ENCODE measurements at places on chromosomes 1 and 21.

- no peak for DNase-seq
Observed at GRCh38 chr1:97202481-97203380, 481.1 kb downstream of the PTBP2 start.

GRCh38 chr1:245469734-245470133, 314.9 kb downstream of the KIF26B start:
- no peak for DNase-seq

- no peak for DNase-seq
Observed at GRCh38 chr1:52145137-52145536, 3.2 kb downstream of the ZFYVE9 start.

DNA sequence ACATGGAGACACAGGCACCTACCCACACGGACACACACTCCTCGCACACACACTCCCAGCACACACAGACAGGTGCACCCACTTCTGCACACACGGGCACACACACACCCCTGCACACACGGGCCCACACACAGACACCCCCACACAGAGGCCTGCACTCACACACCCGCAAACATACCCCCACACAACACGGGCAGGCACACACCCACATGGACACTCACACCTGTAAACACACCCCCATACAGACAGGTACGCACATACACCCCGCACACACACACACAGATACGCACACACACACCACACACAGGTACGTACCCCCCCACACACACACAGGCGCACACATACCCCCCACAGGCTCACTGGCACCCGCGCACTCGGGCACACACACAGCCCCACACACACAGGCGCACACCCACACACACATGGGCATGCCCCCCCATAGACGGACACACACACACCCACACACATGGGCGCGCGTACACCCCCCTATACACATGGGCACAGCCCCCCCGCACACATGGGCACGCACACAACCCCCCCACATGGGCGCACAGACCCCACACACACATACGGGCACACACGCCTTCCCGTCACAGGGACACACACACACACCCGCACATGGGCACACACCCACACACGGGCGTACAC, 6.1 kb downstream of the ATAD3A start:
- DNase-seq: no peak

- no peak for DNase-seq
Observed at GRCh38 chr1:151801846-151802245, 3.4 kb downstream of the LINGO4 start.

GRCh38 chr1:199522936-199523335, 504.6 kb upstream of the NR5A2 start:
- DNase-seq: peak; percentile 58

DNA sequence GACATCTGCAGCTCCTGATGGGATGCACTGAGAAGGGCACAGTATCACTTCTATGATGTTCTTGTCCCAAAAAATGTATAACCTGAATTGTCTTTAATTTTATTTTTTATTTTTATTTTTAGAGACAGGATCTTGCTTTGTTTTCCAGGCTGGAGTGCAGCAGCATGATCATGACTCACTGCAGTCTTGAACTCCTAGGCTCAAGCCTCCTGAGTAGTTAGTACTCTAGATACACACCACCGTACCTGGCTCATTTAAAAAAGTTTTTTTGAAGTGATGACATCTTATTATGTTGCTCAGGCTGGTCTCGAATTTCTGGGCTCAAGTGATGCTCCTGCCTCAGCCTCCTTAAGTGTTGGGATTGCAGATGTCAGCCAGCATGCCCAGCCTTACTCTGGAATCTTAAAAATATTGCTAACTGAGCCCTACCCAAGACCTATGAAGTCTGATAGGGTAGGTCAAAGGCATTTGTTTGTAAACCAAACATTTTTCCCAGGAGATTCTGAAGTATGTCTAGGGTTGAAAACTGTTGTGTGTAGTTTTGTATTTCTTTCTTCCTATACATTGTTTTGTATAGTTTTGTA, 68.9 kb downstream of the ATF6 start:
- DNase-seq: peak; percentile 50

- no peak for DNase-seq
Observed at GRCh38 chr1:207078578-207079132, 10.0 kb upstream of the C4BPB start.

DNA sequence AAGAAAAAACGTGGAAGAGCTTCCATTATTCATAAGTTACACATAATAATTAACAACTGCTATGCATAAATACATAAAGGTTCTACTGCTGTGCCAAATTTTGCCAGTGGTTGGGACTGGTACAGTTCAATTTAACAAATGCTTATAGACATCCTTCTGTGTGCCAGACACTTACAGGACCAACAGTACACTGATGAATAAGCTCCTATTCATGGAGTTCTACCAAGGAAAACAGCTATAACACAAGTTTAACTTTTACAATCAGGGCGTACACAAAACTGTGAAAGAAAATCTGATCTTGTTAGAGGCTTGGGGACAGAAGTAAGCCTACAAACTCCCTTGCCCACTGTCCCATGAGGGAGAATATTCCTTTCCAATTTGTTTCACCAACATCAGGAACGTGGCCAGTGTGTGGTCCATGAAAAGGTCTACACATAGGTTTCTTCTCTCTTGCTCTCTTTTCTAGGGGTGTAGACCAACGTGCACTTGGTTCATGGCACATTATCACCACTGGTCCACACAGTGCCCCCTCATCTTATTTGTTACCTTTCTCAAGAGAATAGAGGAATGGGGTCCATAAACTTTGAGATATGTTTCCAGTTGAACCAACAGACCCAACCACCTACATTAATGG, 10.1 kb downstream of the NRIP1 start:
- DNase-seq: no peak

DNA sequence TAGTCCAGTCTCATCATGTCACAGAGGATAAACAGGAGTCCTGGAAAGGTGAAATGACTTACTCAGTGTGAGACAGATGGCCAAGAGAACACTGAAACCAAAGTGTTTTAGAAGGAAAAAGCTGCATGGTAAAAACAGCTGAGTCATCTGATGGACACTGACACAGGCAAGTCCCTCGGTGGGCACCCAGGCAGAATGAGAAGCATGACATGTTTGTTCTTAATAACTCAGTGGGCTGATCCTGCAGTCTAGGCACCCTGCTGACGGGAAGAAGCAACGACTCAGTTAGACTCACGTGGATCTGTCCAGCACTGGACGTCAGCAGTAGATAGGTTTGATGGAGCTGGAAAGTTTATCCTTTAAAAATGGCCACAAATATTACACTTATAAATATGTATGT, 116.9 kb downstream of the RGS7 start:
- DNase-seq: no peak

DNA sequence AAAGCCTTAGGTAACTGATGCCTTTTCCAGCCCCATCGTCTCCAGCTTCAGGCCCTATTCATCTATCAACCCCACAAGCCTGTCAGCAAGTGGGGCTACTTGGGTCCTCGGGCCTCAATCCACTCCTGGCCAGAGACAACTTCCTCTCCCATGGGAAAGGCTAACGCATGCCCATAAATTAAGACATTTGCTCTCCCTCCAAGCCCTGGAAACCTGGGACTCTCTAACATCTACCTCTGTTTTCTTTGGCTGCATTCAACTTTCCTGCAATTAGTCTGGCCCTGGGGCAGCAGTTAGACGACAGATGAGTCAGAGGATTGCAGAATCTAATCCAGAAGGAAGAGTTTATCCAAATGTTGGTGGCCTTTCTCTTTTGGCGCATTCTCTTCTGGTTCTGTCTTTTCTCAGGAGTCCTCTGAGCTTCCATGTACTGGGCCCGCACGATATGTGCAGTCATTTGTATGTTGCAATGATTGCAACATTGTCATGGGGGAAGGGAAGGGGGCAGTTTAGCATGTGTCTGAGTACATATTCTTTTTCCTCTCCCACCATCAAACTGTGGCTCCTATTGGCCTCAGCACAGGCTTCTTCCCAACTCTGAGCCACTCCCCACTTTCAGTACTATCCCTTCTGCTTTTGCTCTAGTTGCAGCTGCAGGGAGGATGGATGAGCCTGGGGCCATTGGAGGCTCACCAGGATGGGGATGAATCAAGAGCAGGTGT, 54.4 kb downstream of the NAV1 start:
- peak; percentile 86 for DNase-seq

- no peak for DNase-seq
Observed at GRCh38 chr1:225866981-225867380, 15.2 kb downstream of the TMEM63A start.

DNA sequence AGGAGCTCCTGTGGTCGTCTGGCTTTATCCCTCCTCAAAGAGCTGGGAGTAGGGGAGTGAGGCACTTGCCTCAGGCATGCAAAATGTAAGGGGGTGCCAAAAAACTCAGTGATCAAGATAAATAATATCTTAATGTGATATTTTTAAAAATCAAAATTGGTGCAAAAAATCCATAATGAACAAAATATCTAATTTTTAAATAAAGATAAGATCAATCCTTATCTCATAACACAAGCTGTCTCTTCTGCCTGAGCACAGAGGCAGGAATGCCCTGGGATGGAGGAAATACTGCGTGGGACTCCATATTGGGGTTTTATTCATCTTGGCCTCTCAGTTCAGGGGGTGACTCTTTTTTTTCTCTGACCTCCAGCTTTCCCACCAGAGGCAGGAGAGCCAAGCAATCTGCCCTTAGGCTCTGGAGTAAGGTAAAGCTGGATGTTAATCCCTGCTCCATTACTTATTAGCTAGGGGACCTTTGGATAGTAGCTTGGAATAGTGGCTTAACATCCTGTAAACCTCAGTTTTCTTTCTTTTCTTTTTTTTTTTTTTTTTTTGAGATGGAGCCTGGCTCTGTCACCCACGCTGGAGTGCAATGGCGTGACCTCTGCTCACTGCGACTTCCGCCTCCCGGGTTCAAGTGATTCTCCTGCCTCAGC, 77.3 kb upstream of the NFASC start:
- DNase-seq: no peak

GRCh38 chr21:36589352-36589971, 109.5 kb upstream of the SIM2 start:
- DNase-seq: peak; percentile 56

DNA sequence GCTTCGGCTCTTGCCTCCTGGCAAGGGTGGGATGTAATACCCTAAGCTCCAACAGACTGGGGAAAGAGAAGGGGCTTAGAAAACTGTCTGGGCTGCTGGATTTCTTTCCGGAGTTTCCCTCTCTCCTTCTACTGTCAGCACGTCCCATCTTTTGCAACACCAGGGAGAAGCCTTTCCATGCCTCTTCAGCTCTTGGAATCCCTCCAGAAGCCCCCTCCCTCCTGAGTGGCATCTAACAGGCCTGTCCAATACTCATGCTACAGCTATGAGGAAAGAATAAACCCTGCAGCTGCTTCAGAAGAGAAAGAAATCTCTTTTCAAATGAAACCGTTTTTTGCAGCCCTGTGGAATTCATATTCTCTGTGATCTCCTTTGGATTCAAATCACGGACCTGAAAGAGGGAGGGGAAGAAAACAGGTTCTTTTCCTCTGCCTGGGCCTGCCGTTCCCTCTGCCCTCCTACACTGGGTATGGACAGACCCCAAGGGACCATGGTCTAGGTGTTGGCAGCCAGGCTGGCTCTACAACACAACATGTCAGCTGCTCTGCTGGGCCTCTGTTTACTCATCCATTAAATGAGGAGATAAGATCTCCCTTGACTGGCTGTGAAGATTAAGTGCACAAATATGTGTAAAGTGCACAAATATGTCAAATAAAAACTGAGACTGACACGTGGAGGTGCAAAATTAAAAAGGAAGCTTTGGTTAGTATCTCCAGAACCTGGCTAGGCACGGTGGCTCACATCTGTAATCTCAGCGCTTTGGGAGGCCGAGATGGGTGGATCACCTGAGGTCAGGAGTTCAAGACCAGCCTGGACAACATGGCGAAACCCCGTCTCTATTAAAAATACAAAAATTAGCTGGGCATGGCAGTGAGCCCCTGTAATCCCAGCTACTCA, 6.0 kb upstream of the CAPN2 start:
- DNase-seq: peak; percentile 96

DNA sequence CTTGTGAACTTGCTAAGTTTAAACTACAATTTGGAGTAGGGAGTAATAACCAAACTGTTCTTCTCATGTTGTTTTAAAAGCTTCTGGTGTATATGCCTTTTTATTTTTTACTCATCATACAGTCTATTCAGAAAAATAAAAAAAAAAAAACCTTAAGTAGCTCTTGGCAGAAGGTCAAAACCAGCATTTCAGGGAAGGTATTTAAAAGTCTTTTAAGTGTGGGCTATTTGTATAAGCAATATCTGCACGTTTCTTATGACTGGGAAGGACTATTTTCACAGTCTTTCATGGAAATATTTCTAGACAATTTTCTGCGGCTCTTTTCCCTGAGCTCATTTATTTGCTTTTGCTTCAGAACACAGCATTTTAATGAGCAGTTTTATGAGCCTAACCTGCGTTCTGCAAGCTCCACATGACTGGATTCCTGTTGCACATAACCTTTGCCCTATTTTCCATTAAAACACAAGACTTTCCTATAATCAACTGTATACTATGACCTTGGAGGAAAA, 60.9 kb upstream of the C1orf105 start:
- DNase-seq: peak; percentile 89

- DNase-seq: no peak
Observed at GRCh38 chr1:182235952-182236650, 155.5 kb downstream of the GLUL start.

GRCh38 chr1:47298025-47298699, 15.8 kb downstream of the STIL start:
- DNase-seq: no peak

DNA sequence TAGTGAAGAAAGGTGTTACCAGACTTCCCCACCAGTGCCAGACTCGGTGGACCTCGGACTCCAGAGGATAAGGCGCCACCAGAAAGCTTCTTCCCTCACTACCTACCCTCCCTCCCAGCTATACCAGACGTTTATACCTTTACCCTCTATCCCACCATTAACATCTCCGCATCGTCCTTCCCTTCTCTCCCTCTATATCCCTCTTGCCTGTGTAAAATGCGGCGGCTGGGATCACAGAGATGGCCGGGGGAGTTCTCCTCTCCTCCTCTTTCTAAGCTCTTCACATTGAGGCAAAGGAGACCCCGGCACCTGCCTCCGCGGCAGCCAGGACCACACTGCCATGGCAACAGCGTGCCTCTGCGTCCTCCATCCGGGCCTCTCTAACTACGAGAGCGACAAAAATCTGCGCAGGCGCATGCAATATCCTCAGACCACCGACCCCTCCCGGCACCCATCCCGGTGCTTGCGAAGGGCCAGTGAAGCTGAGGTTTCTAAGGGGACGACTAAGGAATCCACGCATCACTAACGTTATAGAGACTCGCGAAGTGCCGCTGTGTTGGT, at the start of gene CCDC181:
Gene CCDC181 (minus strand): TSS at position 394 of the 561 bp plus-strand sequence. CDS start 2,547 bp downstream, outside the sequence.
- peak; percentile 75 for DNase-seq

GRCh38 chr1:33168556-33169289, 13.1 kb downstream of the TRIM62 start:
- peak; percentile 50 for DNase-seq

DNA sequence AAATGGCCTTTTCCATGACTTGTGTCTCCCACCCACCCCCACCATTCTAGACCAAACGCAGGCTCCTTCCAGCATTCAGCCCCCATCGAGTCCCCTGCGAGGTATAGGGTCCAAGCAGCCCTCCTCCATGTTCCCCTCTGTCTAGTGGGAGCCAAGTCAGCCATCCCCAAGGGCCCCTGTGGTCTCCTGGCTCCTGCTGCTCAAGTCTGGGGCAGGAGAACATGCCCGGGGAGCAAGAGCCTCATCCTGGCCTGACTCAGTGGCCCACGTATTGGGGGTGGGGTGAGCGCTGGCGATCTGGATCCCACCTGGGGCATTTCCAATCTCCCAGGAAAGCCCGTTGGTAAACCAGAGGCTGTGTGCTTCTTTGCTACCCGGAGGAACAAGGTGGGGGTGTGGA, 4.1 kb upstream of the PRDM16 start:
- DNase-seq: no peak
